ENCODE measurements at places on chromosomes 5 and 9.
A peak's percentile ranks its signal among the peaks of the same experiment; 100 is the strongest.

DNA sequence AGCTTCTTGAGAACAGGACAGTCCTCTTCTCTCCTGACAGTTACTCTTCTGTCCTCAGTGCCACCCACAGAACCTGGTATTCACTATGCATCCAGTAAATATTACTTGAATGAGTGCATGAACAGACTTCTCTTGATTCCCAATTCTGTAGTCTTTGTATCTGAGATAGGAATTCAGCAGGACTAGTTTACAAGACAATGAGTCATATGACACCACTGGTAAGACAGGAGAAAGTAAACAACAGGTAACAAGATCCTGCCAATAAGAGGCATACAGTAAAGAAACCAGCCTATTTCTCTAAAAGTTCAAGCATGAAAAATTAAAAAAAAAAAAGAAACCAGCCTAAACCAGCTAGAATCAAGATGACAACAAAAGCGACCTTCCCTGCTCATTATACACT, 6.2 kb downstream of the ZNF883 start:
- no peak for DNase-seq

DNA sequence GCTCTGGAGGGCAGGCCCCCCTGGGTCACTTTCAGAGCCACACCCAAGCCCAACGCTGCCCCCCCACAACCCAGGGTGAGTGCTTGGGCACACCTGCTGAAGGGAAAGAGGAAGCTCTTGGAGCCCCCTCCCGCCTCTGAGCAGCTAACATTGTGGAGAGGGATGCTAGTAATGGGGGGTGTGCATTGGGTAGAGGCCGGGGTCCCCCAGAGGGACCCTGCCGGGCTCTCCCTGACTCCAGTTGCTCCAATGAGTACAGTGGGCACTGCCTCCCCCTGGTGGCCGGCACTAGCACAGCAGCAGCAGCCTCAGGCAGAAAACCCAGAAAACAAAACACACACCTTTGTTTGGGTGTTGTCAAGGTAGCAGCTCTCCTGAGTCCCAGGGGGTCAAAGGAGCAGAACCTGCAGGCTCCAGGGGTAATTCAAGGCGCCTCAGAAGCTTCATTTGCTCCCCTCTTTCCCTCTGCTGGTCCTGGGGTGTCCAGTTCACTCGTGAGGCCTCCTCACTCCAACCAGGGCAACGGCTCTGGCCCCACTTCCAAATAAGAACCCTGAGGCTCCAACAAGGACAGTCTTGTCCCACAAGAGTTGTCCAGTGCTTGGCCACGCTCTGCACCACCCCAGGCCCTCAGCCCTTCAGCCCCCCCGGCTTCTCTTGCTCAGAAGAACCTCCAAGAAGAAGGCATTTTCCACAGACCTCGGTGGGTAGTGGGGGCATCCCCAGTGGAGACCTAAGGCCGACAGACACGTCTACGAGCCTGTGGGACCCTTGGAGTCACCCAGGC, 16.1 kb downstream of the GBGT1 start:
- peak; percentile 72 for DNase-seq

- no peak for DNase-seq
These were observed 76.2 kb upstream of the STXBP1 start for GRCh38 chr9:127535834-127536233.

DNA sequence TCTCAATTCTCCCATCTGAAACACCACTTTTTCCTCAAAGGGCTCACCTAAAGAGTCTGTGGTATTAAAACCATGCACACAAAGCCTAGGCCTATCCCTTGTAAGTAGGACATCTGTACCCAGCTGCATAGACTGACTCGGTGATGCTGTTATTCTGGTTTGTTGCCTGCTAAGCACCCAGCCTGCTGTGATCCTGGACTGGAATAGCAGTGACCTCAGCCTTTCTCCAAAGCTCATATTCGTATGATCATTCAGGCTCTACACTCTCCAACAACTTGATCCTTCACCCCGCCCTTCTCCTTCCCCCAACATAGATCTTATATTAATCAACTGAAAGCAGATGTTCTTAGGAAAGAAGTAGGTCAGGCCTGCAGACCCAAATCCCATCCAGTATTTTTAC, 81.4 kb upstream of the WWC1 start:
- no peak for DNase-seq

GRCh38 chr9:115442054-115442453, 324.1 kb upstream of the TNC start:
- DNase-seq = no peak

DNA sequence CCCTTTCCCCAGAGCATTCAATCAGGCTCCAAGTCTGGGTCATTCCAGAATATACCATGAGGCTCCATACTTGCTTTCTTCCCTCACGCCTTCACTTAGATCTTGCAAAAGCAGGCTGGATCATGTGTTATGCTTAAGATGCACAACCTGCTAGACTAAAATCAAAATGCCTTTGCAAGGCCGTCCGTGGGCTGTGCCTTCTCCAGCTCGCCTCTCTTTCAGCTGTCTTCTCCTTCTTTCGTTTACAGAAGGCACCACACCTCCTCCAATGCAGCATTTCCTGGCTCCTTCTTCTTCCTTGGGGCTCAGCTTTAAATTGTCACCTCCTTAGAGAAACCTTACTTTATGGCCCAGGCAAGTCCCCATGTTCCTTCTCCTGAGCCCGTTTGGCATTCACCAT, 150.6 kb downstream of the ADCY2 start:
- no peak for DNase-seq

DNA sequence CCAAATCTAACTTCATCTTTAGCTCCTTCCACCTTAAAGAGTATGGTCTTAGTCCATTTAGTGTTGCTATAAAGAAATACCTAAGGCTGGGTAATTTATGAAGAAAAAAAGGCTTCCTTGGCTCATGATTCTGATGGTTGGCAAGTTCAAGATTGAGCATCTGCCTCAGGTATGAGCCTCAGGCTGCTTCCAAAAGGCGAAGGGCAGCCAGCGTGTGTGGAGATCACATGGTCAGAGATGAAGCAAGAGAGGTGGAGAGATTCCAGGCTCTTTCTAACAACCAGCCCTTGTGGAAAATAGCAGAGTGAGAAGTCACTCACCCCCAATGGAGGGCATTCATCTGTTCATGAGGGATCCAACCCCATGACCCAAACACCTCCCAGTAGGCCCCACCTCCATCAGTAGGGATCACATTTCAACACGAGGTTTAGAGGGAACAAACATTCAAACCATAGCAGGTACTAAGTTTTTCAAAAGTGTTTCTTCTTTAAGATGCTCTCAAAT, 225.9 kb downstream of the SGCD start:
- DNase-seq = no peak

DNA sequence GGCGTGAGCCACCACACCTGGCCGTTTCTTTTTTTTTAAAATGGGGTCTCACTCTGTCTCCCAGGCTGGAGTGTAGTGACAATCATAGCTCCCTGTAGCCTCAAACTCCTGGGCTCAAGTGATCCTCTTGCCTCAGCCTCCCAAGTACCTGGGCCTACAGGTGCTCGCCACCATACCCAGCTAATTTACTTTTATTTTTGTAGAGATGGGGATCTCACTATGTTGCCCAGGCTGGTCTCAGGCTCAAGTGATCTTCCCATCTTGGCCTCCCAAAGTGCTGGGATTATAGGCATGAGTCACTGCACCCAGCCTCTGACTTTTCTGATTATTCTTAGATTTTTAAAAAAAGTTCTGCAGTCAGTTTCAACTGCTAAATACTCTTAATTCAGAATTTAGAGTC, 21.3 kb downstream of the RAI14 start:
- no peak for DNase-seq

DNA sequence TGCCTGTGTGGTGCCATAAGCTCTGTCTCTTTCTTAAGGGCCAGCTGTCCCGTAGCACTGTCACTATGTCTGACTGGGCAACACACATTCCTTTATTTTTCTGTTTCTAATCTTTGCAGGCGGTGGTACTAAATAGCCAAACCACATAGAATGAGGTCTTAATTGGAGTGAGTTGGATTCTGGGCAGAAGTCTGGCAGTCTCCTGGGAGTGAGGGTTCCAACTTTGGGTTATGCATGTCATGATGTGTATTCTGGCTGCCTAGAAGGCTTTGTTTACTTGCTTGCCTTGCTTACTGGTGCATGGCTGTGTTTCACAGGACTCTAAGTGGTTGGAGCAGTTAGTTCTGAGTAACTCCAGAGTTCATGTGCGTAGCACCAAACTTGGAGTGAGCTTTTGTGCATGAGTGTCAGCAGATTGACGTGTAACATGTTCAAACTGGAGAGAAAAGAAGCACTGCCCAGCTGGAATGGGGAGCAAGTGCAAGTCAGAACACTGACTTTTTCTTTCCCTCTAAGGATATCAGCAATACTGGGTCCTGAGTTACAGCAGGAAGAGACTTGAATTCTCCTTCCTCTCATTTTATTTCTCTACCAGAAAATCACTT, 185.8 kb downstream of the PCSK1 start:
- DNase-seq = no peak

- DNase-seq = no peak
These were observed 59.6 kb upstream of the NFIL3 start for GRCh38 chr9:91483189-91483691.

DNA sequence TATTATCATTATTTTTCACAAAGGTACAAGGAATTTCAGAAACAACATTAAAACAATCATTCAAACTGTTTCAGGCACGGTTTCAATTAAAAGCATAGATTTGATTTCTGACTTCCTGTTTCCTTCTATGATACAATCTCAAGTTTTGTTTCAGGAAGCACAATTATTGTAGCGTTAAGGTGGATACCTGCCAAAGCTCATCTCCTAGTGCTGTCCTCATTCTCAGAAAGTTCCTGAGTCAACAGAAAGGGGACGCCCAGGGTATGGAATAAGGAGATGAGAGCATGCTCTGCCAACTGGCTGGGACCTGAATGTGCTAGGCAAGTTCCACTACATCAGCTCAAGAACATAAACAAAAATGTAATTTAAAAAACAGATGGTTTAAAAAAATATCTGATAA, 2.0 kb upstream of the TRIM14 start:
- no peak for DNase-seq

DNA sequence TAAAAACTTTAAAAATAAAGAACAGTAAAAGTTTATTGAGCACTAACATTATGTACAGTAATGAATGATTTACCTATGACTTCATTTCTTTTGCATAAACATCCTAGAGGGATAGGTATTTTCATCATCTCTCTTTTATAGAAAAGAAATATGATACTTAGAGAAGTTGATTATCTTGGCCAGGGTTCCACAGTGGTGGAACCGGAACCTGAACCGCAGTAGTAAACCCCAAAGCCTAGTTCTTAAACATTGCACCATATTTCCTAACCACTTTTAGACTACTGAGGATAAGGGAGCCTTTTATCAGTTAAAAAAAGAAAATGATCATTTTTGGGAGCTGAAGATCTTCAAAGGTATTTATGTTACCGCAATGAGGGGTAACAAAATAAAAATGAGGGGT, 205.7 kb upstream of the SGCD start:
- DNase-seq = no peak

DNA sequence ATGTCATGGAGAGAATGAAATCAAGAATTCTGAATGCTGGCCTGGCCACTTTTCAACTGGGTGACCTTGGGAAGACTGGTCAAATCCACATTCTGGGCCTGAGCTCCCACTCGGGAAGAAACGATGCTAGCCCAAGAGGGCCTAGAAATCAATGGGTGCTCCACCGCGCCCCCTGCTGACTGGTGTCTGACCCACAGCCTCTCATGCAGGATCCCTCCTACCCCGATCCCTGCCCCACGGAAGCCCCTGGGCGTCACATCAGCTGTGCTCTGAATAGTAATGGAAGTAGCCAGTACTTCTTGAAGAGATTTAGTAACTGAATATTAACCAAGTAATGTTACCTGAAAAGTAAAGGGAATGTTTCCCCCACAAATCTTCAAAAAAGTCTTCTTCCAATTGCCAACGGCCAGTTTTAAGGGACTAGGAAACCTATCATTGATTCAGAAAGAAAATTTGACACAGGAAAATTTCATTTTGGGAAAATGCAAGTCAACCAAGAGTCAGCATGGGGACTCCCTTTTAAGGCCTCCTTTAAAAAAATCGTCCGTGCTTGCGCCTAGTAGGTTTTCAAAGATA, 43.9 kb downstream of the CRB2 start:
- peak; percentile 8 for DNase-seq

DNA sequence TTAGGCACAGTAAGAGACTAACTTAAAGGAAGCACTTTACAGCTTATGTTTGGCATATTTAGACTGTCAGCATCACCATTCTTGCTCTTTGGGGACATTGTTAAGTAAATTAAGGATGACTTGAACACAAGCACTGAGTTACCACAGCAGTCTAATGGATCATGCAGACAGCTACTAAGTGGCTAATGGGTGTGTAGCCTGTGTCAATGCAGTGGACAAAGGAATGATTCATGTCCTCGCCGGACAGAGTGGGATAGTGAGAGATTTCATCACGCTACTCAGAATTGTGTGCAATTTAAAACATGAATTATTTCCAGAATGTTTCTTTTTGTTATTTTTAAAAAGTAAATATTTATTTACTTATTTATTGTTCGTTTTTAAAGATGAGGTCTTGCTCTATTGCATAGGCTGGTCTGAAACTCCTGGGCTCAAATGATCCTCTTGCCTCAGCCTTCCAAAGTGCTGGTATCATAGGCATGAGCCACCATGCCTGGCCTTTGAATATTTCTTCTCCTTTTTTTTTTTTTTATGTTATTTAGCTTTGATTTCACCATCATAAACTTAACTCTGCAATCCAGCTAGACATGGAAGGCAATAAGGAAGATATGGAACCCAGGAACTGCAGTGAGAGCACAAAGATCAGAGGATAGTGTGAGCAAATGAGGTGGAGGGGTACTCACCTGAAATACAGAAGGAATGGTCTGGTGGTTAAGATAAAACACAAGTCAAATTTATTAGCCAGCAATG, 53.0 kb upstream of the KLF4 start:
- DNase-seq = no peak

GRCh38 chr5:77086368-77086688, 757 bp downstream of the ZBED3 start:
- no peak for DNase-seq

- DNase-seq = peak; percentile 75
These were observed 8.0 kb upstream of the REEP5 start for GRCh38 chr5:112930082-112930344.

DNA sequence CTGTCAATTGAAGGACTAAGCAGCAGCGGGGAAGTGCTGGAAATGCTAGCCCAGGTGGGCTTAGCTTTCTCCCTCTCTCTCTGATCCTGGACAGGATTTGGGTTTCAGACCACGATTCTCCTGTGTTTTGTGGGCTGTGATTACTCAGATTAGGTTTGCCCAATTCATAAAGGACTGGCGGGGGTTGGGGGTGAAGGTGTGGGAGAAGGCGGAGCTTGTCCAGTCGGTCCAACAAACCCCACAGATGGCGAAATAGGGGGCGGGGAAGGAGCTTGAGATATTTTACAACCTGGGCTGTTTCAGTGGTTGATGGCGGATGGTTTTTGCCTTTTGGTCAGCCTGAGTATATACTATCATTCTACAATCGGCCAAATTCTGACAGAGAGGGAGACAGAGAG, 35.2 kb downstream of the PCDHAC2 start:
- no peak for DNase-seq
